Natural killer cell (primary cell): ENCODE measurements at places on chromosomes 13 and 19. TPM values are rescaled to one million over a fixed set of nuclear protein-coding genes. Genes with fewer than 3 reads are reported as not detected.

The ZNF677 gene
- total RNA-seq = 16.4 TPM

The NCAN gene
- total RNA-seq = not detected

DNA sequence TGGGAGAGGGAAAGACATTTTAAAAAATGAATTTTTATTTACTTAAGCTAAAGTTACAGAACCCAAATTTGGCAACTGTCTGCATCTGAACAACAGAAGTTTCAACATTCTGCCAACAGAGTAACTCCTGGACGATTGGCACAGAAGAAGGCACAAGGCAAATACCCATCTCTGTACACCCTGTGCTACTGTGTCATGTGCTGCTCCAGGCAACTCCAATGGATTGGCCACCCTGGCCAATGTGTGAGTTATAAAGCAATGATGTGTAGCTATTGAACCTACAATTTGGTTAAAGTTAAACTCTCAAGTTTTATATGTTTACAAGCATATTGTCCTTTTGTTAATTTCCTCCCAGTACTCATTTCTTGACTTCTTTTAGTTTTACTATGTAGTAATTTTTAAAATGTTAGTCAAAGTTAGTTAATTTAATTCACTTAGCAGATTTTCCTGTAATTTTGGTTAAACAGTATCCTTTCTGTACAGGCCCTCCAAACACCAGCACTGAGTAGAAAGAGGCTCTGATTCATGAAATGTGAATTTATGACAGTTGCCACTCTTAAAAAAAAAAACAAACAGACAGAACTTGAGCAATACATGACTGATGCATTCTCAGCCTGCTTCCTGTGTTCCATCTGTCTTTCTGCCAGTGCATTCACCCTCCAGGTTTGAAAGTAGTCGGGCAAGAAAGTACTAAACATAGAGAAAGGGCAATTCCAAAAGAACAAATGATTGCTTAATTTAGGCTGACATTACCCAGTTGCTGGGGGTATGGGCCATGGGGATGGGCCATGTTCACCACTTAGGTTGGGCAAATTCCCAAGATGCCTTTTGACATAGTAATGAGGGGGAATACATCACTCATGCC lies 5.9 kb downstream of the STARD13 start:
- no peak for DNase-seq

- DNase-seq = no peak
Observed at GRCh38 chr13:36839981-36840380, 21.0 kb downstream of the RFXAP start.

DNA sequence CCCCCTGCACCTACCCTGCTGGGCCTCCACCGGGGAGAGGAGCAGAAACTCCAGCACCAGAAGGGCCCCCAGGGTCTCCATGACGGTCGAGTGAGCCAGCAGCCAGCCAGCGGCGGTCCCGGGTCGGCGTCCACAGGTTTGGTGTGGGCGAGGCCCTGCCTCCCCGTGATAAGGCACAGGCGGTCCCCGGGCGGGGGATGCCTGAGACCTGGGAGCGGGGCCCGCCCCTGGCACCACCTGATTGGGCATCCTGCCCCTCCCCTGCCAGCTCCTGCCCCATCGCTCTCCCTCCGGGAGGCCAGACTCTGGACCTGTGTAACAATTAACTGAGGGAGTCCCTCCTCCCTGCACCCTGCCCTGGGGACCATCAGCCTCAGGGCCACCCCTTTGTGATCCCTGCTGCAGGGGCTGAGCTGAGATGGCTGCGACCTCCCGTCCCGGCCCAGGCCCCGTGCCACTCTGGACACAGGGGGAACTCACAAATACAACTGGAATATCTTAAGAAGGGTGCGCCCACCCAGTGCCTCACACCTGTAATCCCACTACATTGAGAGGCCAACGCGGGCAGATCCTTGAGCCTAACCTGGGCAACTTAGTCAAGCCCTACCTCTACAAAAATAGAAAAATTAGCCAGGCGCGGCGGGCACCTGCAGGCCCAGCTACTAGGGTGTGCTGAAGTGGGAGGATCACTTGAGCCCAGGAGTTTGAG lies at the start of gene SMIM24:
Gene SMIM24 (minus strand): TSS at position 143 of the 709 bp plus-strand sequence. CDS start 62 bp downstream, at position 81.
- no peak for DNase-seq

DNA sequence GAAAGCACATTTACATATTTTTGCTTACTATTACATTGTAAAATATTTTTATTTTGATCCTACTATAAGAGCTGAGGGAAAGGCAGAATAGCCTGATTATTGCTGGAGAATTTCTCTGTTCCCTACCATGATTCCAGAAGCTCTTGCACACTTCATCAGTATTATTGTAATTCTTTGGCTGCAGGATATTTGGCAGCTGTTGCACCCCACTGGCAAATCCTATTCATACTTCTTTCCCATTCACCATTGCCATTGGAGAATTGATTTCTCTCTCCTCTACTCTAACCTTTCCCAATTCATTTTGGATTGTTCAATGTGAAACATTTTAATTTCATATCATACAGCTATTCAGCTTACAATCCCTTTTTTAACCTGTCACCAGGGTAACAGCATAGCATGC lies 238.0 kb downstream of the GGACT start:
- no peak for DNase-seq

DNA sequence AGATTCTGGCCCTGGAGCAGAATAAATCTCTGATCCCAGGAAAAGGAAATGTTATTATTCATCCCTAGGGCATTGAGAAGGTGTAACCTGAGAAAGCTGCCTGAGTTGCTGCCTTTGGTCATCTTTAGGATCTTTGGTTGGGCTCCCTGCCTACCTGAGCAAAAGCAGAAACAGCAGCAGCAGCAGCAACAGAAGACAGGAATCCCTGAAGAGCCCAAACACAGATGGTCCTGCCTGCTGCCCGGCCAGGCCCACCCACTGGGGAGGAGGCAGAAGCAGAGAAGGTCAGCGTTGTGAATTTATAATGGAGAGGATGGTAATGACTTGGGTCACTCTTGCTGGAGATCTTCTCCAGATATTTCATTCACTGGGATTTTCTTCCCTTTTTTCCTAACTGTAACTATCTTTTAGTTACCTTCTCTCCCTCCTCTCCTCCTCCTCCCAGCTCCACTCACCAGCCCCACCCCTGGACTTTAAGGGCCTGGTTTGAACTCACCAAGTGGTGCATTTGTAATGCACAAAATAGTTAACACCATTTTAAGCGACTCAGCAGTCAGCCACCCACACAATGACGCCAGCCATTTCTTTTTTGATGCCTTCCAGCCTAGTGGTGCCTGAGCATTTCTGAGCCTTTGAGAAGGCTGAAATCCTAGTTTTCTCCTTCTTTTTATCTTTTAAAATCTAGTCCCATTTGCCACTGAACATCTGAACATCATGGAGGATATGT lies 91.7 kb downstream of the HSPH1 start:
- DNase-seq = no peak

- DNase-seq = no peak
Observed at GRCh38 chr13:42038661-42039456, 9.6 kb upstream of the DGKH start.
